Stimulated activated CD4-positive, alpha-beta T cell treated with anti-CD3 and anti-CD28 coated beads, Interleukin-1b, Interleukin-23, amount 100 ng/mL, for 48 hours (primary cell): ENCODE measurements at places on chromosomes 5 and 9.
A peak's percentile ranks its signal among the peaks of the same experiment; 100 is the strongest.

GRCh38 chr9:112059145-112059965 lies 115.7 kb downstream of the SUSD1 start:
- no peak for DNase-seq

DNA sequence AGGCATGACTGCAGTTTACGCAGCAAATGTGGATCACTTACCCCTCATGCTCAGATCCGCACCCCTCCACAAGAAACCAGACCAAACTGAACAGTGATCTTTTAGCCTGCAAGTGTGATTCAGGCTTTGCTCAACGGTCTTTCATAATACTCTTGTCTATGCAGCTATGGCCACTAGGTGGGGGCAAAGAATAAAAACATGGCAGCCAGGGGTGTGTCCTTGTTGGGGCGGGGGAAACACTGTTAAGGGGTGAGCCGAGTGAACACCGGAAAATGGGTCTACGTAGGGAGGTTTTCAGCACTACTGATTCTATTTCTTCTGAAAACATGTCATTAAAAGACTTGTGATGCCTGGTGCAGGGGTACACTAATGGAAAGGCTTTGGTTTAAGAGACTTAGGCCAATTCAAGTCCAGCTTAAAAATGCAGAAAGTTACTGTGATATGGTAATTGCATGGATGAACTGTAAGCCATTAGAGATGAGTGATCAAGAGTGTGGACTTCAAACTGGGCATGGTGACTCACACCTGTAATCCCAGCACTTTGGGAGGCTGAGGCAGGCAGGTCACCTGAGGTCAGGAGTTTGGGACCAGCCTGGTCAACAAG lies 49.9 kb upstream of the GPR151 start:
- peak; percentile 46 for DNase-seq

DNA sequence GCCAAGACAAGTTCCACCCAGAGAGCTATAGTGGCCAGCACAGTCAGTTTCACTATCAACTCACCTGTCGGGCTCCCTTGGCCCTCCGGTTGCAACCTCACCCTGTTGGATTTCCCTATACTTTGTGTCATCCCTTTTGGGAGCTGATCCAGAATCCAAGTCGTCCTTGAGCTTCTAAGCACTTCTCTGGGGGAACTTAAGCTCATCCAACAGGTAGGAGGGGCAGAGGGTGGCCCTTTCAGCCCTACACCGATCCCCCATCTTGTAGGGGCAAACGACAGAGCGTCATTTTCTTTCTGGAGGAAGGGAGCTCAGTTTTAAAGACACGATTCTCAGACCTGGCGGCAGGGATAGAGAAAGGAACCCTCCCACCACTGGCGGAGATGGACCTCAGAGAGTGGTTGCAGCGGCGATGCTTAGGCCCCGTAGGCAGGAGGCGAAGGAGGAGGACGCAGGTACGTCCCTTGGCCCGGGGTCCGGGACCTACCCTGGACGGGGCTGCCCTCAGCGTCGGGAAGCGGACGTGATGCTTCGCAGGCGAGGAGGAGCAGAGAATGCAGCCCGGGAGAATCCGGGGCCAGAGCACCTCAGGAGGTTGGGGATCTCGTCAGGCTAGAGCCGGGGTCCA lies 519 bp downstream of the ZER1 start:
- DNase-seq: no peak

DNA sequence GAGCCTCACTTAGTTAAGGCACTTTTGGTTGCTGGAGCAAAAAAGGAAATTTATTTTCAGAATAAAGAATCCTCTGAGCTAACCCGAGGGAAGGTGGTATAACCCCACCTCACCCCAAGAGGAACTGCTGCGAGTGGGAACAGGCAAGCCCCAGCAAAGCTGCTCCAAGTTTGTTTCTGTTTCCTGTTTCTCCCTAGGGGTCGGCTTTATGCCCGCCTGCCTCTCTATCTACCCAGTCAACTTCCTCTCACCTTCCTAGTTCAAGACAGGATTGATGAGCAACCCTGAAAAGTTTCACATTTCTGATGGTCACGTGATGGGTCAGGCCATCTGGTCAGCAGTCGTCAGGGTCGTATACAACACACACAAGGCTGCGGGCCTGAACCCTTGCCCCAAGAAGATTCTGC lies 31.1 kb downstream of the TRIO start:
- DNase-seq: no peak

GRCh38 chr5:191949-192690 lies 825 bp downstream of the LRRC14B start:
- DNase-seq: no peak

DNA sequence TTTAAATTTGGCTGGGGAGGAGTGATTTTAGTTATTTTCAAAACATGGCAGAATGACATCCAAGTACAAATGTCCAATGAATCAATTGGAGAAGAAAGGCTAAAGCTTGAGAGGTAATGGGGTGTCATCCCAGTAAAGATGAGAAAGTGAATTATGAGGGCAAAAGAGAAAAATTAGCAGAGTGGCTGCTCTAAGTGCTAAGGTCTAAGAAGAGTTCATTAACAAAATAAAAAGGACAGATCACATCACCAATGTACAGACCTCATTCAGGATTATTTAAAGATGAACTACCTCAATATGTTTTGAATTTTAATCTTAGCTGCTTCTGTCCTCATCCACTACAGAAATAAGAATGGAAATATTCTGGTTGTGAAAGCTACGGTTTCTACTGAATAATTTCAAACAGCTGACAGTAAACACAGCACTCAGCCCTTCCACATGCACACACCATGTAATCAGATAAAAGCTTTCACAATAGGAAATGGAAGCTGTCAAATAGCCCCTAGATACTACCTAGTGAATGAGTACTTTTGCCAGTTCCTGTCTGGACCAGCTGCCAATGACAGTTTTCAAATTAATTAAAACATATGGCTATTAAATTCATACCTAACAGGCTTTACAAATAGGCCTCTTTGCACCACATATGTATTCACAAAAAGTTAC lies 171.5 kb downstream of the SSBP2 start:
- no peak for DNase-seq

GRCh38 chr5:151480384-151481293 lies 33.2 kb downstream of the SLC36A1 start:
- no peak for DNase-seq
